ENCODE measurements at places on chromosomes 7 and 10.

- DNase-seq = no peak
Measured at GRCh38 chr7:2931034-2931415, 86.9 kb upstream of the GNA12 start.

DNA sequence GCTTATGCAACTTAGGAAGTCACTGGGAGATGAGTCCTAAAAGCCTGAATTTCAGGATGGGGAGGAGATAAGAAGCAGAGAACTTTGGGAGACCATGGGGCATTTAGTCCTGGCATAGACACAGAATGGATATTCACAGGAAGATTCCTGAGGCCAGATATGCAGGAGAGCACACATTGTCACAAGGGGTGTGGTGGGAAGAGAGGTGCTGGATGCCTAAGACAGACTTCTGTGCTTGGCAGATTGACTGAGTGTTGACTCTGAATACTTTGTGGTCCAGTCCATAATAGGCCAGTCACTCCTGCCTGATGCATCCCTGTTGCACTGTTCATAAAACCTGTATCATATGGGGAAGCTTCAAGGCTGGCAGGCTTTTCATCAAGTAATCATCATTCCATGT, 18.5 kb downstream of the SRI start:
- no peak for DNase-seq

DNA sequence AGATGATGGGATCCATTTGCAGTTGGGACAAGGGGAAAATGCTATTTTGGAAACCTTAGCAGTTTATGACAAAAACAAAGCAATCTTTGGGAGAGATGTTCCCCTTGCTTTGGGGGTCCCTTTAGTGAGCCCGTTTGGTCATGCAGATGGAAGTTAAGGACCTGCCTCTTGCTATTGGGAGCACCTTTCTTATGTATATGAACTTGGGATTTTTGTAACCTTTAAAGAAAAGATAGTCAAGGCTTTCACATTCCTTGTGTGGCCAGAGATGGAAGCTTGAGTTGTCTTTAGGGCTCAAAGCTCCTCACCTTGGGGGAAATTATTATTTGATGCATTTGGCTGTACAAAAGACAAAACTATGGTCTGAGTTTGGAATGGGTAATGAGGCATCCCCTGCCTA, 179.0 kb upstream of the PLPP4 start:
- DNase-seq = no peak

- DNase-seq = no peak
Measured at GRCh38 chr7:82382276-82382675, 61.3 kb downstream of the CACNA2D1 start.

DNA sequence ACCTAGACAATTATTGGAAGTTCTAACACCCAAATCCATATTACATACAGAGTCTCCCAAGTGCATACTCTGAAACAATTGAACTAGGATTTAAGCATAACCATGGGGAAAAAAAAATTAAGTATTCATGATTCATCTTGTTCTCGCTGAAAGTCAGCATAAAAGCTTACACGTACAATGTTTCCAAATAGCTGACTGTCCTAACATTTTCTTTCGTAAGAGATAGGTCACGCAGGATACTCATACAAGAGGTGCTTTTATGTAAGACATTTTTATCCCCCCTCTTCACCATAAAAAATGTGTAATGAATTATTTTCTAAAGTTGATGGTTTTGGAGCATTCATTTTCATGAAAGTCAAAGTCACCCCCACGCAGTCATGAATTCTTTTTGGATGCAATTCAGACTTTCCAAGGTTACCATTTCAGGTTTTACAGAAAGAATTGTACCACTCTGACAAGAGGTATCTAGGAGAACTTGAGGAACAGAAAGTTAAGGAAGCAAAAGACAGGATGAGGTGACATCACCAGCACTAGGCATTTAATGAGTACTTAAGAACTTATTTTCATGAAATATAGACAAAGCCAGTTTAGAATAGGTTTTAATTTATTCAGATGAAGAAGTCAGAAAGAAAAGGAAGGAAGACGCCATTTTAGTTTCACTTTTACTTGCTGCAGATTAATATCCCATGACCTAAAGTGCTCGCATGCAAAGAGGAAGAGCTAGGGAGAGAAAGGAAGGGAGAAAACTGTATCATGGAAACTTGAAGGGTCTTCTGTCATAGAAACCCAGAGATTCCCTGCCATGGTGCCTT, 55.8 kb downstream of the TMEM26 start:
- DNase-seq = no peak

- DNase-seq = no peak
Measured at GRCh38 chr7:71574153-71574860, 442.4 kb downstream of the GALNT17 start.

DNA sequence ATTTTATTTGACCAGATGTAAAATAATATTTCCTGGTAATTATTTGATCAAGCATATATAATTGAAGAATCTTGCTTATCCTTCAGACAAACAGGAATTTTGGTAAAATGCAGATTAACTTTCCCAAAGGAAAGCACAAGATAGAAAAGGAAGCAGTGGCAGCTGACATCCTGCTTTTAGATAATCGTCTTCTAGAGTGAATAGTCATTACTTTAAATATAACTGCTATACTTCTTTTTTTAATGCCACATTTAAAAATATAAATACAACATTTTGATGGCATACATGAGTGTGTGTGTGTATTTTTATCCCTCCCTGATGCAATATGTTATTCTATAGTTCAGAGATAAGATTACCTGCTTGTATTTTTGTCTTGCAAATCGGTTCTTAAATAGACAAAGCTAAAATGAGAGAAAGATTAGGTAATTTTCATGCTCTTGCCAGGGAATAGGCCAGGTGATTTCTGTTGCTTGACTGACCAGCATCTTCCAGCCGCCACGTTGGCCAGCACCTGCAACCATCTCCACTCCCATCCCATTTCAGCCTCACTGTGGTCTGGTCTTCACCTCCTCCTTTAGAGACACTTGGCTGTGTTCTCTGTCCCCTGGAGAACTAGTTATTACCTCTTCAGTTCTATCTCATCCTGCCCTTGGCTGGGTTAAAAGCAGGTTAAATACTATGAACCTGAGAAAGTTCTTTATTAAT, 58.1 kb downstream of the MDFIC start:
- DNase-seq = no peak

DNA sequence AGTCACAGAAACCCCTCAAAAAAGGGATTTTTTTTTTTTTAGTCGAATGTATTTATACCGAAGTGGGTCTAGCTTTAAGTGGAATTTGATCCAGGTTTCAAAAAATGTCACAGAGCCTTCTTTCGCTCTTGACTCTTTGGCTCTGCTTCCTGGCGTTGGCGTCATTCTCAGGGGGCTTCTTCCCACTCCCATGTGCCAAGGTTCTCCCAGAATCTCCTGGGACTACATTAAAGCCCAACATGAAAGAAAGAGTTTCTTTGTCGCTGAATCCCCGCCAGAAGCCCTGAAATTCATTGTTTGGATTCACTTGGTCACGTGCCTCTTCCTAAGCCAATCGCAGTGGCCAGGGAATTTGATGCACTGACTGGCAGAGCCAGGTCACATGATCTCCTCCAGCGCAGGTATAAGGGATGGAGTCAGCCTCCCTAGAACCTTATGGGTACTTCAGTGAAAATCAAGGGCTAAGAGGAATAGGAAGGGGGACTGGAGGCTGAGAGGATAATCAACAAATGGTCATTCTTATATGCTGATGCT, 101.2 kb downstream of the RPS24 start:
- no peak for DNase-seq

Measured in mucosa of descending colon (tissue), 3 donors.